ENCODE measurements at places on chromosomes 5 and 9.

- no peak for DNase-seq
Observed at GRCh38 chr9:72588336-72588735, 66.9 kb downstream of the TMC1 start.

GRCh38 chr5:89695371-89695770 lies 714.2 kb downstream of the CETN3 start:
- no peak for DNase-seq

GRCh38 chr5:173434270-173434669 lies 106.1 kb upstream of the STC2 start:
- no peak for DNase-seq

- no peak for DNase-seq
Observed at GRCh38 chr5:158676642-158677469, 422.9 kb downstream of the EBF1 start.

DNA sequence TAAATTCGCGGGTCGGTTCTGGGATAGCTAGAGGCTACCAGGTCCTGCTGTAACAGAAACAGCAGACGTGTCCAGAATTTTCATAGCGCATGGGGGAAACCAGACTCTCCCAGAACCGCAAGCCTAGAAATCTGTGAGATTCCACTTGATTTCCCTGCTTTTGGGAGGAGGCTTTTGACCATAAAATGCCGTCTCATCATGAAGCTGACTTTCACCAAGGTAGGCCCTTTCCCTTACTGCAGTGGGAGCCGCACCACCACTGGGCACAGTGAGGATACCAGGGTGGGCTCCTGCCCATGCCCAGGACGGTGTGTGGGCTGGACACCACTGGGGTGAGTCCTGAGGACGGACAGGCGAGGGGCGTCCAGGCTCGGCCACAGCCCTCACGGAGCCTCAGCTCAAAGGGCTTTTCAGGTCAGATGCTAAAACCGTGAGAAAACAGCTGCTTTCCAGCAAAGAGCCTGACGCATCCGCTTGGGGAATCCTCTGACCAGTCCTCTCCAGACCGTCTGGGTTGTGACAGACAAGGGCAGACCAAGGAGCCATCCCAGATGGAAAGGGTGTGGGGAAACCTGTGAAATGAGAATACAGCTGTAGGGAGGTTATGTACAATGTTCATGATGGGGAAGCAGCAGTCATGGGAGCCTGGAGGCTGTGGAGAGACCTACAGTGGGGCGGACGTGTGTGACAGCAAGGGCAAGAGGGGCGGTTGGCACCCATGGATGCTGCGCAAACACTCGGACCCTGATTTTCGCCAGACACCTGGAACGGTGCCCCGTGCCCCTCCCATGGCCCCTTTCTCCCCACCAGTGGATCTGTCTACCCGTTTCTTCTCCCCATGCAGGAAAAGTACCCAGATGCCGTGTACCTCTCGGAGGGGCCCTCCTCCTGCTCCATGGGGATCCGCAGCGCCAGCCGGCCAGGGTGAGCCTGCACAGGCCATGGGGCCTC lies 59.2 kb downstream of the IPPK start:
- no peak for DNase-seq

DNA sequence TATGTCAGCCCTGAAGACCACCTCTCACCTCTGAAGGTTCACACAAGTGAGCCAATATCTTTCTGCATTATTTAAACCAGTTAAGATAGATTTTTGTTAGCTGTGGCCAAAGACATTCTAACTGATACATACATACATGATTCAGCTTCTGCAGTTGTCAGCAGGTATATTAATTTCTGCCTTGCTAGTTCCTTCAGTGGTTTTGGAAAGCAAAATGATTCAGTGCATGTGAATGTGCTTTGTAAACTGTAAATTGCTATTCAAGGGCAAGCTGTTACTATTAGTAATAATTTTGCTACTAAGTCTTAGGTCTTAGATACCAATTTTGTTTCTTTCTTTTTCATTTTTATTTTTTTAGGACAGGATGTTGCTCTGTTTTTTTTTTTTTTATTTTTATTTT lies 89.2 kb upstream of the ERBIN start:
- no peak for DNase-seq

GRCh38 chr9:129822898-129823541 lies 916 bp downstream of the TOR1A start:
- DNase-seq, result peak; percentile 27

DNA sequence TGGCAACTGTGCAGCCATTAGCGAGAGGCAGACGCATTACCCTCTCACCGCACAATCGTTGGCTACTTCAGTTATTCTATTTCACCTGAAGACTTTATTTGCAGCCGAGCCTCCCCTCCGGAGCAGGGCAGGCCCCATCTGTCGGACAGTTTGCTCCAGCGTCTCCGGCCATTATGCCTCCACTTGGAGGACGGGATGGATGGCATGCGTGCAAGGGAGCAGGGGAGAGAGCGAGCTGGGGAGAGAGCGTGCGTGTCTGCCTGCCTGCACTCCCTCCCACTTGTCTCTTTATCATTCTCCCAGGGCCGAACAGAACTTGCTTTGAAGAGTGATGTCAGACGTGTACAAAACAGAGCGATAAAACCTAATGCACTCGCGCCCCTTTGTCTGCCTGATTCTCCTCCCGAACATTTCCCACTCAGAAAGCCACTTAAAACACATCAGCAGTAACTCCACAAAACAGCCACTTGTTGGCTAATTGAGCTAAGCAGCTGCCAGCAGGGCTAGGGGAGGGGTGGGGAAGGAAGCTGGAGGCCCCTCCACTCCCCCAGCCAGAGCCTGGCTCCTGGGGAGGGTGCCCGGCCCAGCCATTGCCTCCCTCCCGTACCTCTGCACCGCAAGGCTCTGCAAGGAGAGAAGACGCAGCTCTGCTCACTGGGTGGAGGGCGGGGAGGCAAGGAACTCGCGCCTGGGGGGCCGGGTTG lies 43.4 kb upstream of the FUBP3 start:
- no peak for DNase-seq

GRCh38 chr5:78335976-78336375 lies 24.4 kb upstream of the SCAMP1 start:
- no peak for DNase-seq

DNA sequence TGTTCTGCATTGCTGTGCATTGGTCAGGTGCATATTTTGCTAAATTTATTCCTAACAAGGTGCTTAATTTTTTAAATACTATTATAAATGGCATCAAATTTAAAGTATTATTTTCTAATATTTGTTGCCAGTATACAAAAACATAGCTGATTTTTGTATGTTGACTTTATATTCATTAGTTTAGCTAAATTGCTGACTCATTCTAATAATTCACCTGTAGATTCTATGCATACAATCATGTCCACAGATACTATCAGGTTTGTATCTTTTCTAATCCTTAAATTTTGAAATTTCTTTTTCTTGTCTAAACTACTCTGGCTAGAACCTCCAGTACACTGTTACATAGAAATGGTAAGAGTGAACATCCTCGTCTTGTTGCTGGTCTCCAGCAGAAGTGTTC lies 657.6 kb downstream of the CCDC171 start:
- no peak for DNase-seq

- no peak for DNase-seq
Observed at GRCh38 chr5:995318-995717, 13.3 kb upstream of the NKD2 start.

DNA sequence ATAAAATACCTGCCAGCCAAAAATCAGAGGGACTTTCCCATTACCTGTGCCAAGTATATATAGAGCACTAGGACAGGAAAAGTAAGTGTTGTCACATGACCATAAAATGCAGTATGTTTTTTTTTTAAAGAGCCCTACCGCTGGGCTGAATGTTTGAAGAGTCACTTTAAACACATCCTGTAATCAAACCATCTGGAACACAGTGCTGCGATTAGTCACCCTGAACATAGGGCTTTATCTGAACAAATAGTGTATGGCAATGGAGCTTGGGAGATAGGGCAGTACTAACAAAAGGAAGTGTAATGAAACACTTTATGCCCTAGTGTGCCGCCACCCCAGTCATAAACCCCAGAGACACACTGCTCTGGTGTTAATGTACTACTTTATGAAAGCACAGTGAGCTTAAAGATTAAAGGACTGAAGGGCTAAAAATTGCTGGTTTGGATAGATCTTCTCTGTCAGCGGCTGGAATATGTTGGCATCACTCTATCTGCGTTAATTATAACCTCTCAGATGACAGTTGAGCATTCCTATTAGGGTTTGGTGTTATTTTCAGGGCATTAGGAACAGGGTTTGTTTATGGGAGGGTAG lies 90.4 kb downstream of the ZNF608 start:
- DNase-seq, result no peak

DNA sequence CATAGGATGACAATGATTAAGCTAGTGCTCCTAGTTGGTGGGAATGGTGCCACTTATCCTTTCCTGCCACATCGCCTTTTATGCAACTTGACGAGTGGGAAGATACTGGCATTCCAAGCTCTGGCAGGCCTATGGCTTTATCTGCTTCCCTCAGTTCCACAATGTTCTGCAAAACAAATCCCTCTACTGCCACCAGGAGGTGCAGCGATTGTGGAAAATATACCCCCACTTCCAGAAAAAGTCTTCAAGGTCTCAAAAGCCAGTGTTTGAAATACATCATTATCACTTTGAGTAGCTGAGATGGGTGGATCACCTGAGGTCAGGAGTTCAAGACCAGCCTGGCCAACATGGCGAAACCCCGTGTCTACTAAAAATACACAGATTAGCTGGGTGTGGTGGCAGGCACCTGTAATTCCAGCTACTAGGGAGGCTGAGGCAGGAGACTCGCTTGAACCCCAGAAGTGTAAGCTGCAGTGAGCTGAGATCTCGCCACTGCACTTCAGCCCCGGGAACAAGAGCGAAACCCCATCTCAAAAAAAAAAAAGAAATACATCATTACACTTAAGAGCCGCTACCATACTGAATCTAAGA lies 3.4 kb downstream of the CLINT1 start:
- DNase-seq, result peak; percentile 26

DNA sequence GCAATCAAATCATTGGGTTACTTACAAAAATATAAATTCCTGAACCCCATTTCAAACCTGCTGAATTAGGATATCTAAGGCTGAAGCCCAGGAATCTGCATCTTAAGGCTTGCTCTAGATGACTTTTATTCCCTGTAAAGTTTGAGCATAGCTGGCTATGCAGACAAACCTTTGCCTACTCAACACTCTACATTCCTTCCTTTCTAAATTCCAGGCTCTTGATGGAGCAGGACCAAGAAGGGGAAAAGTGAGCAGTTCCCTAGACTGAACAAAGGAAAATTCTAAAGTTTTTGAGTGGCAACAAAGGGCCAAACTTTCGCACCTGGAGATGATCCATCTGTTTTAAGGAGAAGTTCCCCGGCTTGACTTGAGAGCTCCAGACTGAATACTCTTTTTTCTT lies 9.8 kb upstream of the ADRA1B start:
- DNase-seq, result no peak

DNA sequence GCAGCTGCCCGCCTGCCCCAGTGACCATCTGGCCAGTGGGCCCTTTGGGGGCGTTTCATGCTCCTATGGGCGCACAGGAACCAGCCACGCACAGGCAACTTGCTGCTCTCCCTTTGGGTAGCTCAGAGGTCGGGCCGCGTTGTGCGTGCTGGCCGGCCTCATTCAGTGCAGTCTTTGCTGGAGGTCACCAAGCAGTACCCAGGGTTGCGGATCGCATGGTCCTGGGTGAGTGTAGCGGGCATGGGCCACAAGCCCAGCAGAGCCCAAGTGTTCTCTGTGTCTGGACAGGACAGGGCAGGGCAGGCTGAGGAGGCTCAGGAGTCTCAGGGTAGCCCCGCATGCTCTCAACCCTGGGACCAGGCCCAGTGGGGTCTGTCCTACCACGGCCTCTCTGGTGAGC lies 9.9 kb upstream of the MRNIP start:
- DNase-seq, result no peak

DNA sequence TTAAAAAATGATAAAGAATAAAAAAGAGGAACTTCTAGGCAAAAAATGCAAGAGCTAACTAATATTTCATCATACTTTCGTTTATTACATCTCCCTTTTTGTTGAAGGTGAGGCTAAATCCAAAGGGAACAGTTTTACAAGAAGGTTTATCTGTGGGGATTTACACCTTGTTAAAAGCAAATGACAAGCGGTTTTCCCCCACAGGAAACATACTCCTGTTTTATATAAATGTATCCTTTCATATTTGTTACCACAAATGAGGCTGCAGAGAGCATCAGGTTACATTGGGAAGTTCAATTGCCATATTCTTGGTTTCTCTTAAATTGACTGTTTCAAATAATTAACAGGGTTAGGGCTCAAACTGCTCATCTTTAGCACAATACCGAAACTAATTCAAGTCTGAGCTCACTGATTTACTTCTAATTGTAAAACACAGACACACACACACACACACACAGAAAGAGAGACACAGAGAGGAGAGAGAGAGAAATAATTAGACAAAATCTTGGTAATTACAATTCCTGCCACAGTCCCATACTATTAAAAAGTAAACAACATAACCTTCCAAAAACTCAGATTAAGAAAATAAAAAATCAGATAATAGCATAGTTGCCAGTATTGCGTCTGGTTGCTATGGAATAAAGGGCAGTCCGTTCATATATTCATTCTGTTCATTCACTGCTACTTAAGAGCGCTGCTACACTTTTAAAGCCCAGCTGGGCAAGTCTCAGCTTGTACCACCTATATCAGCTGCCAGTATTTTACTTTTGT lies 17.1 kb downstream of the RFX3 start:
- no peak for DNase-seq

DNA sequence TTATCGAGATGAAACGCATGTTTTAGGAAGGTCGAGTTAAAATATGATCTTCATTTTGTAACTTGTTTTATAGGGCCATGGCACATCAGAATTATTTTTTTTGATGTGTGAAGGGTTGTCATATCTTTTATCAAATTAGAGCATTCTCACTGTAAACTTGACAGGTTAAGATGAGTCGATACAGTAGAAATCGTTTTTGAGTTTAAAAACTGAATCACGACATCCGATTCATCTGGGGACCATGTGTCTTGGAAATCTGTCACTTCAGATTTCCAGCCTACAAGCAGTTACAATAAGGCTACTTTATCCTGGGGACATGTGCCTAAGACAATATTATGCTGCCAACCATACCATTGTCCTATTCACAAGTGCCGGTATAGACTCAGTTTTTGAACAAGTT lies 136.2 kb downstream of the ALDH1A1 start:
- no peak for DNase-seq

GRCh38 chr5:21802869-21803490 lies 1050.2 kb downstream of the CDH12 start:
- no peak for DNase-seq

DNA sequence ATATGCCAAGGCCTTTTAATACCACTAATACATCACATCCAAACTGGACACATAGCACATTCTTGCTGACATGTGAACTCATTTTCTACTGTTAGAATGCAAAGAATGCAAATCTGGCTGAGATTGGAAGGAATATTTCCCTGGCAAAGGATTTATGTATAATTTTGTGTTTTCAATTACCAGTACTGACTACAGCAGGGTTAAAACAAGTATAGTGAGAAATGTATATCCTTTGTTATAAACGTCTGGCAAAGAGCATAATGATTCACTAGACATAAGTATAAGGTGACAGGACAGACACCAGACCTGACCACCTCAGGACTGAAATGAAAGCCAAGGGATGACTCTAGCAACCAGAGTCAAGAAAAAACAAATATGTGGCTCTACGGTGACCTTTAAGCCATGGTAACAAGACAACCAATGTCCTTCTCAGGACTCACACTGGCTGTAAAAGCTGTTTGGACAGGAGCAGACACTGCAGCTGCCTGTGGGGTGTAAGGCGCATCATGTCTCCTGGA lies 95.0 kb downstream of the MRPS27 start:
- no peak for DNase-seq

GRCh38 chr9:127860260-127860659 lies 5.8 kb upstream of the ENG start:
- DNase-seq, result no peak

- no peak for DNase-seq
Observed at GRCh38 chr5:16943846-16944678, 8.0 kb upstream of the MYO10 start.

Measured in CD4-positive, alpha-beta T cell treated with Interleukin-21 for 1 hour (primary cell).